ENCODE measurements at places on chromosomes 1 and 21. TPM values are rescaled to one million over a fixed set of nuclear protein-coding genes. Genes with fewer than 3 reads are reported as not detected.

The ARMH1 gene
- not detected for total RNA-seq

GRCh38 chr1:107574044-107574443, 390.9 kb downstream of the VAV3 start:
- DNase-seq = no peak

- DNase-seq = no peak
These were observed 4.2 kb downstream of the TFAP2E start for GRCh38 chr1:35577071-35577998.

DNA sequence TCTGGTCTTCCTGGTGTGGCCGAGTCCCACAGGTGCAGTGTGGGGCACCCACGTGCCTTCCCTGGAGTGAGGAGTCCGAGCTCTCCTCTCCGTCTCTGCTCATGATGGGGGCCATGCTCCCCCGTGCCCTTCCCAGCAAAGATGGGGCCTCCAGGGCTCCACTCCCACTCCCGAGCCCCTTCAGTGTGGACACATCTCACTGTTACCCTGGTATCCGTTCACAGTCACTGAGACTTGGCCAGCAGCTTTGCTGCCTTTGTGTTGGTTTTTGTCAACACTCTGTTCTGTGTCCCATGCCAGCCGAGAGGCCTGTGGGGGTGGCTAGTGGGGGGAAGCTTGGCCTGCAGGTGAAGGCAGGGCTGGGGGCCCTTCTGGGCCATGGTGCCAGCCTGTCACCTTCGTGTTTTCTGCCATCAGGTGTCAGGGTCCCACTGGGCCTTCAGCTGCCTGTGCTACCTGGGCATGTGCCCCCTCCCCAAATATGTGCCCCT, 46.9 kb upstream of the POFUT2 start:
- DNase-seq = no peak

DNA sequence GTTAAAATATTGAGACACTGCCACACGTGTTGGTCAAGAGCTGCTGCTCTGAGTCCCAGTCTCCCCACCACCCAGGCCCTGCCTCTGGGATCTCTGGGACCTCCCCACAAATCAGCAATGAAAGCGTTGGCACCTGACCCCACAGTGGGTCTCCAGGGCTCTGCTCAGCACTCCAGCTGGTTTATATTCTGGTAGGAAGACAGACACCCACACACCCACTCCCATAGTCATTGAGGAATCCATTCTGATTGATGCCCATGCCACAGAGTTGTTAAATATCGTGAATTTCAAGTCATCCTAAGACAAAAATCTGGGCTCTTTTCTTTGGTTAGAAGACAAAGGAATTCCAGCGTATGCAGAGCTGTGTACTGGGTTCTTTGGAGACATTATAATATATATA, 91.6 kb downstream of the KIF26B start:
- DNase-seq = no peak

The C2CD4D gene
- total RNA-seq = not detected

- no peak for DNase-seq
These were observed 1.7 kb upstream of the LAD1 start for GRCh38 chr1:201400852-201401230.

The EVI5 gene
- total RNA-seq = 12.6 TPM

DNA sequence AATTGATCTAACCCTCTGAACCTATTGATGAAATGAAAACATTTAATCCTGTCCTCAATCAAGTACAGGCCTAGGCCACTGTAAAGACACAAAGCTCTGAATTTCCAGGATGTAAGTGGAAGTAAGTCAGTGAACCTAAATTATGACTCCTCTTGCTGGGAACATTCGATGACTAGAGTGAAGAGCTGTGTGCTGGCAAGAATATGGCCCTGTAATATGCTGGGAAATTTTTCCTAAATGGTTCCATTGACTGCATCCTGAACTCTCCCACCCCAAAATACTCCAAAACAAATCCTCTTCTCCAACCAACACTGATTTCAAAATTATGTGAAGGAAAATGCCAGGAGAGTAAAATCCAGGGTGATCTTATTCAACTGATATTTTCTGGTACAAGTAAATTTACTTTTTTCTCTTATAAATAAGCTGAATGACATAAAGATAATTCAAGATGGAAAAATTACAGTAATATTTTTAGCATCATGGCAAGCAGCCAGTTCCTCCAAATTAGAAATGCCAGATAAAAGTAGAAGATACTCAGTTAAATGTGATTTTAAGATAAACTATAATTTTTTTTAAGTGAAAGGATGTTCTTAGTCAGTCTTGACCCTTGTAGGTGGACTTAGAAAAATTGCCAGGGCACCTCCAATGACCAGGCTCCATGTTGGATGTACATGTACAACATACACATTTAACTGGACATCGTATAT, 269.4 kb downstream of the PTGER3 start:
- DNase-seq = no peak

DNA sequence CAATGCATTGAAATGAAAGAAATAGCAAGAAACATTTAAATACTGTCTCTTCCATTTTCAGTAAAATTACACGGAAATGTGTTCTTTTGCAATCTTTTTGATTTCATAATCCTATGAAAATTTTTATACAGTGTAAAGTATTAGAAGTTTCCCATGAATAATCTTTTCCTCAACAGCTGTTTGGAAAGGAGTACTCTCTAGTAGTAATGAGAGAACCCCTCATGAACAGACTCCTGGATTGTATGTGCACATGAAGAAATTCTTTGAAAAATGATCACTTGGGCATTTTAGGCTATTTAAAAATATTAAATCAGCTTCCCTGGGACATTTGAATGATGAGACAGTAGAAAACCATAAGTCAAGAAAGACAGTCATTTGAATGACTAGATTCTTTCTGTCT, 64.4 kb downstream of the LHX9 start:
- no peak for DNase-seq

The PROX1 gene
- total RNA-seq = 30.2 TPM

The PLD5 gene
- total RNA-seq = not detected

The HMCN1 gene
- not detected for total RNA-seq

GRCh38 chr1:10717296-10718082, 79.0 kb downstream of the CASZ1 start:
- DNase-seq = no peak

All from HepG2 (cell line).